ENCODE measurements at places on chromosomes 7 and 10.

DNA sequence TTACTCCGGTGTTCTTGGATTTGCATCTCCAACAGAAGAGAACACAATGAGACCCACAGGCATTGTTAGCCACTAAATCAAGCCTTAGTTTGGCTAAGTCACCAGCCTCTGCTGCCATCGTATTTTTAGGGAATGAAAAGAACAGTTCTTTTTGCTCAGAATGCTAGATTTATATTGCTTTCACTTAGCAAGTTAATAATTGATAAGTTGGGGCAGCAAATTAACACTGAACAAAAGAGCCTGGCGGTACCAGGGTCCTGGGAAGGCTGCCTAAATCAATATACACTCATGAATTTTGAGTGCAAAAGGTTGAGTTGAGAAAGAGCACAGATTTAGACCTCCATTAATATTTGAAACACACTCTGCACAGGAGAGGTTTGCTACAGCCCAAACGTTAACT, 767.7 kb downstream of the TYW1 start:
- no peak for DNase-seq

- DNase-seq: no peak
These were observed 38.0 kb downstream of the DRGX start for GRCh38 chr10:49357910-49358309.

DNA sequence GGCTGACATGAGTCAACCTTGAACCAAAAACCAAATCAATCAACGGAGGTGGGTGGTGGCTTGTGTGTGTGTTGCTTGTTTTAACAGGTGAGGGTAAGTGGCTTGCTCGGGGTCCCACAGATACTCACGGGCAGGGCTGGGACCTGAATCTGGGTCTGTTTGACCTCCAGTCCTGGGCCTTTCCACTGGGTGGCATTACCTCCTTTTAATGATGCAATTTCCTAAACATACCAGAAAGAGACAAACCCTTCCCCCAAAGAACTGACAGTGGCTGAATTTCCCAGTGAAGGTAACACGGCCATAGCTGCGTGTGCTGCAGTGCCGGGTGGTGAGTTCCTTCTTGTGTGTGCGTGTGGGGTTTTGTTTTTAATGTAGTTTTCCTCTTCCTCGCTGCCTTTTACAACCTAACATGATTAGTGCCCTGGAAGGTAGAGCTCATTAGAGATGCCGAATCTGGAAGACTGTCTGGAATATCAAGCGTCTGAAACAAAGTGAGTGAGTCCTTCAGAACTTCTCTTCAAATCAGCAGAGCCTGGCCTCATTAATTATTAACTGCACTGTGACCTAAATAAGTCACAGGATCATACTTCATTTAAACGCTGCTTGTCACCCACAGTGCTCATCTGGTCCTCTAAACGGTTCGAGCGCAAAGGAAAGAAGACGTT, 166.1 kb upstream of the TCERG1L start:
- DNase-seq: no peak

DNA sequence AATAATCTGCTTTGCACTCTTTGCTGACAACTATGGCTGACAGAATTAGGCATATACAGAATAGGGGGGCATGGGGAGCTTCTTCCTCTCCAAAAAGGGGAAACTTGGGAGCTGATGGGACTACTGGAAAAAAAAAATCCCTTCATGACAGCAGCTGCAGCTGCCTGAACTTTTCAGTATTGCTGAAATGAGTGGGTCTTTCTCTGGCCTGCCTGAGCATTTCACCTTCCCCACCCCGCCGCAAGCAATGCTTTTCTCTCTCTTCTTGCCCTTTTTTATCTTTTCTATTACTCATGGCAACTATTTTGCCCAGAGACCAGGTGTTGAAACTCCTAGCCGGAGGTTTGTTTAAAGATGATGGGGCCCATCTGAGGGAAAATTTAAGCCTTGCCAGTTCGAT, 244.9 kb downstream of the SEMA3D start:
- DNase-seq: no peak

DNA sequence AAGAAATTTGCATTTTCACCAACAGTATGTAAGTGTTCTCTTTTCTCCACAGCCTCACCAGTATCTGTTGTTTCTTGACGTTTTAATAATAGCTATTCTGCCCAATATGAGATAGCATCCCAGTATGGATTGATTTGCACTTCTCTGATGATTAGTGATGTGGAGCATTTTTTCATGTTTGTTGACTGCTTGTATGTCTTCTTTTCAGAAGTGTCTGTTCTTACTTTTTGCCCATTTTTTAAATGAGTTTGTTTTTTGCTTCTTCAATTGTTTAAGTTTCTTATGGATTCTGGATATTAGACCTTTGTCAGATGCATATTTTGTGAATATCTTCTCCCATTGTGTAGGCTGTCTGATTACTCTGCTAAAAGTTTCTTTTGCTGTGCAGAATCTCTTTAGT, 12.2 kb upstream of the TPK1 start:
- DNase-seq: no peak

DNA sequence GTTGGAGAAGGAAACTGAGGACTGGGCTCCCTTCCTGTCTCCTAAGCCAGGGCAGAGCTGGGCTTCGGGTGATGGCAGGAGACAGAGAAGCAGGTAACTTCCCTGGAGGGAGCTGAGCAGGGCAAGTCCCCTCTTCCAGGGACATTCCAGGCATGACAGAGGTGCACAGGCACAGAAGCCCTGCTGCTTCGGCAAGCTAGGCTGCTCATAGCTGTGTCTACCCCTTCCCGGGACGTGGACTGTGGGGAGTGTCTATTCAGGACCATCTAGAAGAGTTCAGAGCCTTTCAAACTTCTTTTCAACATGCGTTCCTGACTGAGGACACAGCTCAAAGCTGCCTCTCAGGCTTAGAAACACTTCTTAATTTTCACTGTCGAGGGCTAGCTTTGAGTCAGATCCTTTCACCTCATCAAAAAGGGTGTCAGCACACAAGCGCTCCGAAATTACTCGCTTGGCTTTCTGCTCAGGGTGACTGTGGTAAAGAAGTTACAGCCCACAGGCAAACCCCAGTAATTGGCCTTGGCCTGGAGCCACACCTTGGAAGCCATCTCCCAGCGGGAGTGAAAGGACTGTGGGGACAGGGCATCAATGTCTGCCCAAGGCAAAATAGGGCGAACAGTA, 63.7 kb upstream of the STEAP1B start:
- DNase-seq: no peak

GRCh38 chr7:4068286-4068685, 613.8 kb upstream of the FOXK1 start:
- no peak for DNase-seq

GRCh38 chr10:122939856-122940543, 14.0 kb downstream of the C10orf88 start:
- no peak for DNase-seq

- DNase-seq: no peak
These were observed 18.4 kb upstream of the BET1 start for GRCh38 chr7:94022550-94022949.

GRCh38 chr7:55903985-55904759, 16.9 kb downstream of the ZNF713 start:
- no peak for DNase-seq

GRCh38 chr10:117135480-117136140, 2.5 kb downstream of the VAX1 start:
- DNase-seq: no peak

- no peak for DNase-seq
These were observed 147.5 kb downstream of the SEMA3D start for GRCh38 chr7:85039196-85039923.

DNA sequence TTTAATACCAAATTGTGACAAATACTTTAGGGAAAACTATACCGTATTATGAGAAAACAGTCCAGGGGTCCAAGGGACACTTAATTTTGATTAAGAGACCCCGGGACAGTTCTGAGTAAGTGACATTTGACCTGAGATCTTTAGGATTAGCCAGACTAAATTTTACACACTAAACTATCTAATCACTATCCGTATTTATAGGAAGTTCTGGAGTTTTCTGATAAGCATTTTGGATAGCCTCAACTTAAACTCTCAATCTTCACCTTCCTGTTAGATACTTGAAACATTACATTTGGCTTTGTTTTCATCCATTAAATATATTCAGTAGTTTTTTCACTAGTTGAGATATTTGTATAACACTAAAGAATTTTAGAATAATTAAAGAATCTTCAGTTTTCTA, 5.4 kb downstream of the PIK3CG start:
- no peak for DNase-seq

GRCh38 chr7:96436880-96437279, 115.0 kb upstream of the SLC25A13 start:
- no peak for DNase-seq

DNA sequence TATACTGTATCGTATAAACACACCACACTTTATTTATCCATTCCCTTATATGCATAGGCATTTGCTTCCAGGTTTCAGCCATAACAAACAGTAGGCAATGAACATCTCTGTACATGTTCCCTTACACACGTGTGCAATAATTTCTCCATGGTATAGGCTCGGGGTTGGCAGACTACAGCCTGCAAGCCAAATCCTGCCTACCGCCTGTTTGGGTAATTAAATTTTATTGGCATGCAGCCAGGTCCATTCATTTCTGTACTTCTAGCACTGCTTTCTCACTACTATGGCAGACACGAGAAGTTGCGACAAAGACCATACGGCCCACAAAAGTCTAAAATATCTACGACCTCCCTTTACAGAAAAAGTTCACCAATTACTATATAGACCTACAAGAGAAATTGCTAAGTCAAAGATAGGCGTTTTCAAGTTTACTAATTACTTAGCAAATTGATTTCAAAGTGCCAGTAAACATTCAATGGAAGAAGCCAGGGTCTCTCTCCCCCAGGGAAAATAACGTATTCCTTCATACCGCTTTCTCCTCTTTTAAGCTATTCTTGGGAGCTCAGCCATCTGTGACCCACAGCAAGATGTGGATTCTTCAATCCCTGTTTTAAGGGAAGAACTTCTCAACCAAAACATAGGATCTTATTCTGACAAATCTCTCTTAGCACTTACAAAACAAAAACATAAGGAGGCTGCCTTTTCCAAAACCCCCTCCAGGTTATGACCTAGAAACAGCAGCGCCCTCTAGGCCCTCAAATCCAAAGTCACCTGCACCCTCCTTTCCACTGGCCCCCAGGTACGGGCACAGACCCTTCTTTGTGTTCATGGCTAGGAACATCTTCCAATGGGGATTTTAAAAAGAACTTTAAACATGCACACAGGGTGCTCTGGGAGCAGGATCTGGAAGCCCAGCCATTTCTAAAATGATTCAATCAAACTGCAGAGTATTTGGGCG, 100.5 kb downstream of the FGFR2 start:
- no peak for DNase-seq

- no peak for DNase-seq
These were observed 54.4 kb downstream of the MGMT start for GRCh38 chr10:129521161-129522025.

DNA sequence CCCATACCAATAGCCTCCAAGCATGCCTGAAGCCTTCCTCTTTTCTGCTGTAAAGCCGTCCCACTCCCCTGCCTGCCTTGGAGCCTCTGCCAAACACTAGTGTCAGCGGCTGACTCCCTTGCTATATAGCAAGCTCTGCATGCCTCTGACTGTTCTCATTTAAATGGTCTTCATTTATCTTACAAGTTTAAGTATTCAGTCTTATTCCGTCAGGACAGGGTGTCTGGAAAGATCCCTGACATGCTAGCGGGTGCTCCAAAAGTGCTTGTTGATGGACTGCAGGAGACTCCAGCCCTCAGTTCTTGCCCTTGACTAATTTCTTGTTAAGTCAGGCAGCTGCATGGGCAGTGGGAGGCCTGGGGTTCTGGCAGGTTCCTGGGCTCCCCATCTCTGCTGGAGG, 298.7 kb downstream of the GFRA1 start:
- no peak for DNase-seq

DNA sequence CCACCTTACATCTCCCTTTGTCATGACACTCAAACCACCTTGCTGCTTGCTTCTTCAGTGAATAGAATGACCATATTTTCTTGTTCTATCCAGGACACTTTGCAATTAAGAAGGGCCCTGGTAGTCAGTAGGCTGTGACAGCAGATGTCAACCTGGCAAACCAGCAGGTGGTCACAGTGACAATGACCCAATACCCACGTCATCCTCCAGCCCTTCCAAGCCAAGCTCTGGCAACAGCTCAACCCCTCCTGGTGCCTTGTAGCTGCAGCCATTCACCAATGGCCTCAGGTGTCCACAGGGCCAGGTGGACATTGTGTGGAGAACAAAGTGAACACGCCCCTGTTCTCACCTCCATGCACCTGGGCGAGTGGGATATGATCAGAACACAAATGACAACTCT, 87.6 kb upstream of the MACROH2A2 start:
- DNase-seq: no peak

DNA sequence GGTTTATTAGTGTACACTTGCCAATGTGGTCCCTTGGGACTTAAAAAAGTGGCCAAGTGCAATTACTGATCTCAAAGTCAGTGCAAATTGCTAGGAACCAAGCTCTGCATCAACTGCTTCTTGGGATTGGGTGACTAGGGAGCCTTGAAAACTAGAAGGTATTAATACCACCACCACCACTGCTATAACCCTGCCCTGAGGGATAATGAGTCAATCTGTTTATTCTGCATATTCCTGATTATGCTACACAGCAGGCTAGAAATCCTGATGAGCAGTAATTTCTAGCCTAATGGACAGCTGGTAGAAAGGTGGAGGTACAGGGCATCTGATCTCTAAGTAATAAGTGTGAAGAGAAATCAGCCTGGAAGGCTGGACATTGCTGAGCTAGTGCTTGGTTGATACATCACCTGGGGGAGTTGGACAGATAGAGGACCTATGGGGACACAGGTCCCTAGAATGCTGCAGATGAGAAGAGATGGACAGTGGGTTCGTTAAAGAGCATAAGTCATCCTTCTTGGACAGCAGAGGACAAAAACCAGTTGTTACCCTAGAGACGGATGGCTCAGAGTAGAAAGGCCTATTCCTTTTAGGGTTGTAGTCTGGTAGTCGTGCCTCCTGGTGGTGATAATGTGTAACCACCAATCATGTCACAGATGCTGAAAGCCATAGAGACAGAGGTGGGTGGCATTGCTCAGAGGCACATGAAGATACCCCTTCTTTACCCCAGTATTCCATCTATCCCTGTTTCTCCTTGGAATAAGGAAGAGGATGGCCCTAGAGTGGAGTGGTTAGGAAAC, 554.8 kb downstream of the SORCS1 start:
- no peak for DNase-seq

- DNase-seq: no peak
These were observed 79.1 kb upstream of the TNRC18 start for GRCh38 chr7:5502721-5503243.

DNA sequence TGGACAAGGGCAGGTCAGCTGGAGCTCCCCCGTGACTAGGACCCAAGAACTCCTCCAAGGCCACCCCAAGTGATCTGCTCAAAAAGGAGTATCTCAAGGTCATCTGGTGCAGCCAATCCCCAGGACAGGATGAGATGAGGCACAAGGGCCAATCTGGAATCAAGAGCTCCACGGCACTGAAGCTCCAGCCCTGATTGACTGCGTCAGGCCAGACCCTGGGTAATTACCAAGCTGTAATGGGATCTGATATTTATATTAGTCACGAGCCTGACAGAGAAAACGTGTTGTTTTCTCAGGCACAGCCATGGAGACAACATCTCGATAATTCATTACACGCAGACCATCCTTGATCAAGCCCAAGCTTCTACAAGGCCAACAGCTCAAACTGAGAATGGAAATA, 4.2 kb downstream of the KCNMA1 start:
- no peak for DNase-seq

GRCh38 chr7:16028636-16029035, 342.2 kb upstream of the MEOX2 start:
- no peak for DNase-seq

- no peak for DNase-seq
These were observed 45.3 kb downstream of the LRRC72 start for GRCh38 chr7:16571941-16572340.

All from left renal cortex interstitium (tissue), 4 donors.